NCI-H1105 (cell line): ENCODE measurements at places on chromosomes 5 and 9.

- no peak for DNase-seq
Measured at GRCh38 chr5:6729386-6730310, 16.4 kb downstream of the TENT4A start.

- no peak for DNase-seq
Measured at GRCh38 chr9:112699230-112699629, 18.7 kb downstream of the INIP start.

GRCh38 chr5:88662846-88663245, 220.1 kb downstream of the MEF2C start:
- no peak for DNase-seq

DNA sequence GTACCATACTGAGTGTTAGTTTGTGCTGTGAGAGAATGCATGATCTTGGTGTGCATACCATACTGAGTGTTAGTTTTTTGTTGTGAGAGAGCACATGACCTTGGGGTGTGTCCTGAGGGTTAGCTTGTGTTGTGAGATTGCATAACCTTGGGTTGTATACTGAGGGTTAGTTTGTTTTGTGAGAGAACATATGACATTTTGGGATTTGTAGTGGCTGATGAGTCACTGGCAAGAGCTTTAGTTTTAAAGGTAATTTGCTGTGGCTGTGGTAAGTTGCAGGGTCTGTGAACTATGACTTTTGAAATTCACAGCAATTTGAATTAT, 1068.3 kb upstream of the EDIL3 start:
- DNase-seq: no peak

GRCh38 chr5:41695920-41696582, 174.2 kb downstream of the OXCT1 start:
- no peak for DNase-seq

DNA sequence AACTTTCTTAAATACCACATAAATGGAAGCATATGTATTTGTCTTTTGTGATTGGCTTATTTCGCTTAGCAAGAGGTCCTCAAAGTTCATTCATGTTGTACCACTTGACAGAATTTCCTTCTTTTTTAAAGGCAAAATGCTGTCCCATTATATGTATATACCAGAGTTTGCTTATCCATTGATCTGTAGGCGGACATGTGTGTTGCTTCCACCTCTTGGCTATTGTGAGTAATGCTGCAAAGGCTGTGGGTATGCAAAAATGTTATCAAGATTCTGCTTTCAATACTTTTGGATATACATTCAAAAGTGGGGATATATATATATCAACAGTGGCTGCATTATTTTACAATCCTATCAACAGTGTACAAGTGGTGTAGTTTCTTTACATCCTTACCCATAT, 271.0 kb downstream of the PRR16 start:
- no peak for DNase-seq

DNA sequence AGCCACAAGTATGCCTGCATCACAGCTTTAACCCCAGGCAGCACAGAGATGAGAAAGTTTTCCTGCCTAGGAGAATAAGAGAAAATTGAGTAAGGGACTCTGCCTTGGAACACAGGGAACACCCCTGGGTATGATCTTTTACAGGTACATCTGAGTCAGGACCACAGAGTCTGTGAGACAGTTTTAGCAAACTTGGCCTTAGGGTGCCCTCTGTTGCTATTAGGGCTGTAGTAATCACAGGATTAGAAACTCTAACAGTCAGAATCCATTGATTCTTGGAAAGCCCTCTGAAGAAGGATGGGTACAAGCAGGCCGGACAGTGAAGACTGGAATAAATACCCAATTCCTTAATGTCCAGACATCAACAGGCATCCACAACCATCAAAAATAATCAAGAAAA, 989.5 kb upstream of the CDH9 start:
- DNase-seq: no peak

DNA sequence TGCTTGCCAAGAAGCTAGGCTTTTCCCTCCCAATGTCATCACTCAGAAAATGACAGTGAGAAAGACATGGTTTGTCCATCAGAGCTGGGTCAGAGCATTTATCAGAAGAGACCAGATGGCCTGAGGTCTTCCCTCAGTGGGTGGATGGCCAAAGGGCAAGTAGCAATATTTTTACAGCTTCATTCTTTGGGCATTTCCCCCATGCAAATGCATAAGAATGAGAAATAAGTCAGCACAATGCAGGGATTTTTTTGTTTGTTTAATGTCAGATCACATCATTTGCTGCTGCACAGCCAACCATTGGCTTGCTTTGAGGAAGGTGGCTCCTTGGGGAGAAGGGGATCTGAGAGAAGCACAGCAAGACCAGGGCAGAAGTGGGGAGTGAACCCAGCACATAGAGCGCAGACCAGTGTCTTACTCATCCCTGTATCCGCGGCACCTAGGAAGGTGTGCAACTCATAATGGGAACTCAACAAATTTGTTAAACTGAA, 209.6 kb downstream of the SEMA6A start:
- no peak for DNase-seq

GRCh38 chr5:143217804-143218160, 185.7 kb downstream of the NR3C1 start:
- no peak for DNase-seq

- no peak for DNase-seq
Measured at GRCh38 chr5:78554670-78555069, 93.9 kb downstream of the LHFPL2 start.
